ENCODE measurements at places on chromosomes 16 and 17.

GRCh38 chr16:23131436-23131835, 17.8 kb downstream of the USP31 start:
- no peak for DNase-seq

DNA sequence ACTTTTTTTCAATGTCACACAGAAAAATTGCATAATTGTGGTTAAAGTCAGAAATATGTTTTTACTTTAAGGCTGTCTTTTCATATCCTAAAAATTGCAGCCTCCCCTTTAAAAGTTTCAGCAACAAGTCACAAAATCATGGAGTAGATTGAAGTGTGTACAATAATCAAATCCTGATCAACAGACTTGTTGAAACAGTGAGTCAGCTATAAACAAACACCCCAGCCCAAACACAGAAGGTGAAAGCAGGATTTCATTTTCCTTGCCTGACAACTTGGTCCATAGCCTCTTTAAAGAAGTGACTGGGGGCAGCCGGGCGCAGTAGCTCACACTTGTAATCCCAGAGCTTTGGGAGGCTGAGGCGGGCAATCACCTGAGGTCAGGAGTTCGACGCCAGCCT, 59.9 kb downstream of the WNT3 start:
- DNase-seq, result no peak

GRCh38 chr16:72901000-72901627, 146.8 kb downstream of the ZFHX3 start:
- DNase-seq, result no peak

DNA sequence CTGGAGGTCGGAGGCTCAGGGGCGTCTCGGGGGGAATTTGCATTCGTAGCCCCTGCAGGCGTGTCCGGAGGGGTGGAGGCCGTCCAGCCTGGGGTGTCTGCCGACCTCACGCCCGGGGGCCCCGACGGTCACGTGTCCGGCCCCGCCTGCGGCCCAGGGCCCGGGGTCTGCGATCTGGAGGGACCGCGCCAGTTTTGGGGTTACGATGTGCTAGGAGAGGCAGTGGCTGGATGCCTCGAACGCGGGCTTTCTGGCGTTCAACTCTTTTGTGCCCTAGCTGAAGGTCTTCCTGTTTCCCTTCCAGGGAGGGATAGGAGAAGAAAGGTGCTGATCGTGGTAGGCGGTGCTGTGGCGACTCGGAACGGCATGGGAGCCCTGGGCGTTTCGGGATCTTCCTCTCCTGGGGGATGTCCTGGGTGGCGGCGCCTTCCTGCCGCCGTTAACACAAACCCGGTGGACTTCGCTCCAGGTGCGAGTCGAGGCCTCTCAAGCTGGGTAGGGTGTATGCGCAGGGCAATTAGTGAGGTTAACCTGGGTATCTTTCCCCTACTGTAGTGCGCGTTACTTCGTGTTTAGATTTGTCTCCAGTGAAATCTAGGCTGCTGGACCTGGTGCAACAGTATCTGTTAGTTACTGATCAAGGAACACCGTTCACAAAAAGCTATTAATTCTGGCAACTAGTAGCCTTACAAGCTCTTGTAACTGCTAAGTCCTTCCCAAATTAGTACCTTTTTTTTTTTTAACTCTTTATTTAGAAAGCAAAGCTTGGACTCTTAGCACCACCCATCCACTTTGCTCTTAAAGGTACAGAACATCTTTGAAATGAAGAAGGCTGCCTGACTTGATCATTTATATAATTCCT, 1.3 kb downstream of the AKAP1 start:
- DNase-seq, result peak; percentile 79

GRCh38 chr16:55491691-55492090, 12.7 kb downstream of the MMP2 start:
- DNase-seq, result no peak

DNA sequence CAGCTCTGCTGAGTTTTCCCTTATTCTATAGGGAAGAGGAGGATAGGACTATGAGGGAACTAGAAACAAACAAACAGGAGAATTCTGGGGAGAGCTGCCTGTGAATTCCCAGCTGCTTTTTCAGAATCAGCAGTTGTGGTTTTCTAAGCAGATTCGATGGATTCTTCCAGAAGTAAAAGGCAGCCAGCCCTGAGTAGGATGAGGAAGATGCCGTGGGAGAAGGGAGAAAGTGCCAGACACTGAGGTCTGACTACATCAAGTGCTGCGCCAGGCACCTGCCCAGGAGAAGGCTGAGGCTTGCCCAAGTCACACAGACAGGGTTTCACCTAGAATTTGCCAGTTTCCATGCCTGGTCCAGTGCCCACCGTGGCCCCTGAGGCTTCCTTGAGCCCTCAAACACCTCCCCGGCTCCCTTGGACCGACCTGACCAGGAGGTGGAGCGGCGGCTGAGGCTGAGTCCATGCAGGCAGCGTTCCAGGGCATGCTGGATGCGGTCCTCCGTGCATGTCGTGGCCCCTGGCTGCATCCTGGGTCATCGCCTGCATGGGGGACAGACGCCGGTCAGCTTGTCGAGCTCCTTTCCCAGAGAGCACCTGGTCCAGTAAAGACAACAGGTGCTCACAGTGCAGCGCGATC, 43.6 kb upstream of the PIK3R6 start:
- no peak for DNase-seq

DNA sequence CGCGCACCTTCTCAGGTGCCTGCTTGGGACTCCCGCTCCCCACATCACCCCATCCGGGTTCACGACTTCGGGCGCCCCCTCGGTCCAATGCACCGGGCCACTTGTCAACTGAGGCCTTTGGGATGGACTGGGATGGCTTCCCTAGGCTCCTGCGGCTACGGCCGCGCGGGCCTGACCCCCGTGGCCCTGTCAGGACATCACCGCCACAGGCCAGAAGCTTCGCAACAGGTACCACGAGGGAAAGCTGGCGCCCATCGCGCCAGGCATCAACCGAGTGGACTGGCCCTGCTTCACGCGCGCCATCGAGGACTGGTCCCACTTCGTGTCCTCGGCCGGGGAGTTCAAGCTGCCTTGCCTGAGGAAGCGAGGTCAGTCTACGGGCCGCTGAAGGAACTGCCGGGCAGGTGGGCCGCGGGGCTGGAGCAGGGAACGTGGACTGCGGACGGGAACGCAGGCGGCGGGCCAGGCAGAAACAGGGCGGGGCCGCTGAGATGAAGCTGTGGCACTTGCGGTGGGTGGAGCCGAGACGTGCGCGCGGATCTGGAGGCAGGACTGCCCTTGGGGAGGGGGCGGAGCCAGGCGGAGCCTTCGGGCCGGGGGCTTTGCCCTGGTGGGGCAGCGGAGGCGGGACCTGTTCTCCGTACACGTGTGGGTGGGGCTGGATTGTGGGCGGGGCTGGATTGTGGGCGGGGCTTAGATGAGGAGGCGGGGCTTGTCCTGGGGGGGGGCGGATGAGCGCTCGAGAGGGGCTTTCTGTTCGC, 13.7 kb upstream of the CNGB1 start:
- peak; percentile 94 for DNase-seq

- DNase-seq, result peak; percentile 67
These were observed 110.1 kb downstream of the IRX3 start for GRCh38 chr16:54176376-54176901.

DNA sequence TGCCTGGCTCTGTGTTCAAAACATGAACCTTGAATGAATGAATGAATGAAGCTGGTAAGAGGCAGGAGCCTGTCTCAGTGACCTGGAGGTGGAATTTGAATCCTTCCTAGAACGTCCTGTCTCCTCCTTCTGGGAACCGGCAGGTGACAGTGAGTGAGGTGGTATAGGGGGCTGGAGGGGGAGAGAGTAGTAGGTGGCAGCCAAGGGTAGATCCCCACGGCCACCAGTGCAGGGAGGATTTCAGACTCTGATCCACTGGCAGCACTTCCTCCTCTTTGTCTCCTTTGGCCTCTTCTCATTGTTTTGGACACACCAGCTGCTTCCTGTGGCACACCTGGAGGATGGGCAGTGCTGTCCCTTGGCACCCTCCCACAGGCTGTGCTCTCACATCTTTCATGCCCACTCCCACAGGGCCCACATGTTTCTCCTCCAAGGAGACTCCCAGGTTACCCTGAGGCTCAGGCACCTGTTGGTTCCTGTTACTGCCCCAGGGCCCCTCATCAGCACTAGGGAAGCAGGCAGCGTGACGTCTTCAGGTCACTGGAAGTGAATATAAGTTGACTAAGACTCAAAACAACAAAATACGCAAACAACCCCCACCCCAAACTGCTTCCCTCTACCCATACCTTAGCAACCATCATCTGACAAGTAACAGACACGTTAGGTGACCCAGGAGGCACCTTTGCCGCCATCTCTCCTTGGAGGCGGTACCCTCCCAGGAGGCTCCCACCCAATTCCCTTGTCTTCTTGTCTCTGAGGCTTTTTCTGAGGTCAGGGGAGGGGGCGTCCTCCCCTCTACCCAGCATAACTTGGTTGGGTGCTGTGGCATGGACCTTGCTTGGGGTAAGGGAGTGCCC, 84.6 kb downstream of the N4BP1 start:
- no peak for DNase-seq

- no peak for DNase-seq
These were observed 46.5 kb downstream of the KSR1 start for GRCh38 chr17:27502526-27503324.

- DNase-seq, result no peak
These were observed 150.2 kb downstream of the KCNJ2 start for GRCh38 chr17:70319516-70319915.

- peak; percentile 67 for DNase-seq
These were observed 19.1 kb upstream of the HEXD start for GRCh38 chr17:82399041-82399441.

- no peak for DNase-seq
These were observed 6.2 kb downstream of the NACA2 start for GRCh38 chr17:61584866-61585265.

- DNase-seq, result no peak
These were observed 5.1 kb upstream of the ADCY7 start for GRCh38 chr16:50261160-50261706.

GRCh38 chr17:17229416-17230384, 7.3 kb downstream of the FLCN start:
- no peak for DNase-seq

All from hepatocyte (in vitro differentiated cells).